Activated naive CD4-positive, alpha-beta T cell treated with Interleukin-2 at 50 U/mL for 16 hours (primary cell): ENCODE measurements at places on chromosomes 3 and 15.

GRCh38 chr15:92981333-92981732, 81.2 kb downstream of the CHD2 start:
- DNase-seq, result no peak

DNA sequence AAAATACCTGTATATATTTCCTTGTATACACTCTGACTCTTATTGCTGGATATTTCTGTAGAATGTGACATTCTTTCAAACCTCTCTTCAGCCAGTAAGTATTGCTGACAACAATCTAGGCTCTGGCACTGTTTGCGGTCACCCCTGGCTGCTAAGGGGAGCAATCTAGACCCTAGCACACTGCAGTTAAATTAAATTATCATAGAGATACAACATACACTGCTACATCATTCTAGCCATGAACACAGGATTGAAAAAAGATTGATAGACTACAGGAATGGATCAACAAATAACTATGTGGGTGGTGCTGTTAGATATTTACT, 108.7 kb upstream of the MEIS2 start:
- no peak for DNase-seq

- no peak for DNase-seq
These were observed 83.3 kb downstream of the TMCO5A start for GRCh38 chr15:38017721-38018120.

- DNase-seq, result no peak
These were observed 193.2 kb upstream of the ZNF385D start for GRCh38 chr3:21944251-21944650.

GRCh38 chr3:16090024-16090423, 84.5 kb upstream of the GALNT15 start:
- no peak for DNase-seq

DNA sequence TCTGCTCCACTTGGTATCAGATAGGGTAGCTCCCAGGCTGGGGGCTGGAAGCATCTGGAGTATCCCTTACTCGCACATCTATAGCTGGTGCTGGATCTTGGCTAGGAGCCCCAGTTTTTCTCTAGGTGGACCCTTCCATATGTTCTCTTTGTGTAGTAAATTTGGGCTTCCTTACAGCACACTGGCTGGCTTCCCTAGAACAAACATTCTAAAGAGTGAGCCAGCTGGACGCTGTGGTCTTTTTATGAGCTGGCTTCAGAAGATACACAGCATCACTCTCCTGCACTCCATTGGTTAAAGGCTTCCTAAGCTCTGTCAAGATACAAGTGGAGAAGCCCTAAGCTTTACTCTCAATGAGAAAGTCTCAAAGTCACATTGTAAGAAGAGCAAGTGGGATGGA, 322.1 kb downstream of the WDR72 start:
- no peak for DNase-seq

GRCh38 chr15:51907136-51907862, 64.3 kb downstream of the LEO1 start:
- DNase-seq, result no peak

DNA sequence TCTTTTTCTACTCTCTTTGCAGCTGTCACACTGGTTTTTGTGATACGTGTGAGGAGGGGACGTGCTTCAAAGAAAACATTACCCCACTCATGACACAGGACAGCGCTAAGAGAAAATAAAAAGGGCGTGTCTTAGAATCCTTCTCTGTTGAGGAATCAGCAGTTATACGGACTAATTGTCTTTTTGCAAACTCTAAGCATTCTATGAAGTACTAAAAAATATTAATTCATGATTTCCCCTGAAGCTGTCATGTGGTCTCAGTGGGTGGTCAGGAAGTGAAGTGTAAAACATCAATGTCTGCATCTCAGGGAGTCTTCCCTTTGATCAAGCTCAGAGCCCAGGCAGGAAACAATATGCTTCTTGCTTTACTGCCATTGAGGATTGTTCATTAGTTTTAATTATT, 117.5 kb upstream of the CRBN start:
- DNase-seq, result no peak

DNA sequence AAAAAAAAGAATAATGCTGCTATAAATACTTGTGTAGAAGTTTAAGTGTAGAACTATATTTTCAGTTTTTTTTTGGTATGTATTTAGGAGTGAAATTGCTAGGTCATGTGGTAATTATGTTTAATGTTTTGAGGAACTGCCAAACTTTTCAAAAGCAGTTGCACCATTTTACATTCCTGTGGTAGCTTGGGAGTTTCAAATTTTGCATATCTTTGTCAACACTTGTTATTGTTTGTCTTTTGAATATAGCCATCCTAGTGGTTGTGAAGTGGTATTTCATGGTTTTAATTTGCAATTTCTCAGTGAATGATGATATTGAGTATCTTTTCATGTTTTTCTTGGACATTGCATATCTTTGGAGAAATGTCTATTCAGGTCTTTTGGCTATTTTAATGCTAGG, 30.4 kb downstream of the SKIL start:
- DNase-seq, result no peak

- DNase-seq, result no peak
These were observed 20.1 kb downstream of the SLC6A20 start for GRCh38 chr3:45776301-45776595.

DNA sequence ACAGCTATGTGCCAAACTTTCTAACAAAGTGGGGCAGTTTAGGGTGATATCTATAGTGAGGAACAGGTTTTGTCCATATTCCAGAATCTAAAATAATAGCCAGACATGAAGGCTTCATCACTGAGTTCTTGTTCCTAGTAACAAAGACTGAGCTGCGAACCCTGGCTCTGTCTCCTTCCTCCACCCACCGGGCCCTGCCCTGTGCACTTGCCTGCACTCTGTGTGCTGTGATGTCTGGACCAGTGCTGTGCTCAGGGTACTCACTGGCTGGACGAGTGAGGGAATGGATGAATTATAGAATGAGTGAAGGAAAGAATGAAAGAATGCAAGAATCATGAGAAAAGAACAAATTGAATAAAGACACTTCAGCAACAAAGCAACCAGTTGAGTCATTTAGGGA, 8.9 kb upstream of the NMNAT3 start:
- DNase-seq, result no peak
